ENCODE measurements at places on chromosomes 11 and 22.

- peaks cover 23% of the 10 kb centered on the region for H3K4me1 ChIP-seq
- no peaks in the 10 kb centered on the region for H3K36me3 ChIP-seq
- H3K27ac ChIP-seq = peak overlapping the region; percentile 41
- peaks cover 21% of the 10 kb centered on the region for H3K27me3 ChIP-seq
- H3K4me3 ChIP-seq = peak overlapping the region; percentile 74
- DNase-seq = no peak
These were observed 2.3 kb downstream of the CCDC85B start for GRCh38 chr11:65892661-65893317.

DNA sequence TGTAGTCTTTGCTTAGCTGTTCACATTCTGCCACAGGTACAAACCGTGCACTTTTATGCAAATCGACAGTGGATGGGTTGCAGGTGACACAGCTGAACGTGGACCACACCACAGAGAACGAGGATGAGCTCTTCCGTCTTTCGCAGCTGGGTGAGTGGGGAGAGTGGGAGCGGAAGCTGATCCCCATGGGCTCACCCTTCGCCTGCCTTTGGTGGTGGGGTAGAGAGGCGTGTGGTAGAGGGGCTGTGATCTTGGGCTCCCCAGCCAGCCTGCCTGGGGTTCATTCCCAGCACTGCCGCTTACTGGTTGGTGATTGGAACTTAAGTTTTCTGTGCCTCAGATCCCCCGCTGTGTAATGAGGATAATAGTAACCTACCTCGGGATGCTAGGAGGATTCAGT, 19.1 kb downstream of the TAB1 start:
- no peaks in the 10 kb centered on the region for H3K36me3 ChIP-seq
- peaks cover 7% of the 10 kb centered on the region for H3K27me3 ChIP-seq
- no peak overlapping the region for H3K27ac ChIP-seq
- no peak overlapping the region for H3K4me3 ChIP-seq

DNA sequence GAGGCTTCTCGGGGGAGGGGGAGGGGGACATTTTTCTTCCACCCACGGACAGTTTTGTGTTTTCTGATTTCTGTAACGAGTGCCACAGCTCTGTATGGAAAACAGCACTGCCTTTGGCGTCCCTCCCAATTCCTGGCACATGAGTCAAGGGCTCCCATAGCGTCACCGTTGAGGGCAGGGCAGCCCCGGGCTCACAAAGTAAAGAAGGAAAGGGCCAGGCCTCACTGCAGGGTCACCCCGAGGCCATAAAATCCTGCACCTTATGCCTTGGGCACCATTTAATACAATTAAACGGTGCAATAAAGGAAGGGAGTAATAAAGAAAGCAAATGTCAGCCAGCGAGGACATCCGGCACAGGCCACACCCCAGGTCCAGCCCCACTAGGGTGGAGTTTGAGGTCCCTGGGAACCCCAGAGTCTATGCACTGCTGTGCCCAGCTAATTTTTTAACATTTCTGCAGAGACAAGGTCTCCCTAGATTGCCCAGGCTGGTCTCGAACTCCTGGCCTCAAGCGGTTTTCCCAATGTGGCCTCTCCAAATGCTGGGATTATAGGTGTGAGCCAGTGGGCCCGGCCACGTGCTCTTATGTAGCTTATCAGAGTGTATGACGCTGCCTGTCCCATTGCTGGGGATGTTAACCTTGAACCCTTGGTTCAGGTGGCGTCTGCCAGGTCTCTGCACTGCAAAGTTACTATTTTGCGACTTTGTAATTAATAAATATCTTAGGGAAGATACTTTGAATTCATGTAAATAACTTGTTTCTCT, 13.6 kb upstream of the MUC2 start:
- H3K4me3 ChIP-seq = no peak overlapping the region
- peaks cover 1% of the 10 kb centered on the region for H3K4me1 ChIP-seq
- H3K27ac ChIP-seq = no peak overlapping the region

- H3K36me3 ChIP-seq = no peaks in the 10 kb centered on the region
- H3K4me1 ChIP-seq = peaks cover 10% of the 10 kb centered on the region
- peaks cover 3% of the 10 kb centered on the region for H3K27me3 ChIP-seq
- H3K27ac ChIP-seq = peak overlapping the region; percentile 49
These were observed 310.1 kb upstream of the SORL1-AS1 start for GRCh38 chr11:121762820-121763219.

GRCh38 chr11:2768471-2769408, 68.9 kb upstream of the KCNQ1OT1 start:
- peaks cover 17% of the 10 kb centered on the region for H3K4me1 ChIP-seq
- no peak overlapping the region for H3K27ac ChIP-seq
- H3K36me3 ChIP-seq = peaks cover 9% of the 10 kb centered on the region
- peaks cover 5% of the 10 kb centered on the region for H3K27me3 ChIP-seq
- peak; percentile 5 for DNase-seq

- no peak overlapping the region for H3K4me3 ChIP-seq
- DNase-seq = peak; percentile 33
- H3K4me1 ChIP-seq = peaks cover 2% of the 10 kb centered on the region
- no peaks in the 10 kb centered on the region for H3K27me3 ChIP-seq
These were observed 102.5 kb downstream of the TIMP3 start for GRCh38 chr22:32904044-32904443.

GRCh38 chr11:19393941-19394340, 153.2 kb upstream of the E2F8 start:
- no peak overlapping the region for H3K4me3 ChIP-seq
- peaks cover 30% of the 10 kb centered on the region for H3K4me1 ChIP-seq
- H3K36me3 ChIP-seq = peaks cover 6% of the 10 kb centered on the region
- no peak overlapping the region for H3K27ac ChIP-seq
- peaks cover 7% of the 10 kb centered on the region for H3K27me3 ChIP-seq

- H3K4me3 ChIP-seq = no peak overlapping the region
- peaks cover 2% of the 10 kb centered on the region for H3K4me1 ChIP-seq
- H3K36me3 ChIP-seq = no peaks in the 10 kb centered on the region
- DNase-seq = no peak
- no peak overlapping the region for H3K27ac ChIP-seq
These were observed 48.3 kb downstream of the FAM83F start for GRCh38 chr22:40043081-40043480.

GRCh38 chr22:36660510-36660840, 43.1 kb downstream of the CACNG2 start:
- H3K27ac ChIP-seq = no peak overlapping the region
- no peaks in the 10 kb centered on the region for H3K27me3 ChIP-seq
- DNase-seq = no peak
- H3K4me1 ChIP-seq = no peaks in the 10 kb centered on the region
- H3K4me3 ChIP-seq = no peak overlapping the region

- H3K36me3 ChIP-seq = peaks cover 36% of the 10 kb centered on the region
- H3K4me1 ChIP-seq = no peaks in the 10 kb centered on the region
- no peak overlapping the region for H3K27ac ChIP-seq
These were observed 31.1 kb downstream of the TAF1D start for GRCh38 chr11:93710239-93710638.

DNA sequence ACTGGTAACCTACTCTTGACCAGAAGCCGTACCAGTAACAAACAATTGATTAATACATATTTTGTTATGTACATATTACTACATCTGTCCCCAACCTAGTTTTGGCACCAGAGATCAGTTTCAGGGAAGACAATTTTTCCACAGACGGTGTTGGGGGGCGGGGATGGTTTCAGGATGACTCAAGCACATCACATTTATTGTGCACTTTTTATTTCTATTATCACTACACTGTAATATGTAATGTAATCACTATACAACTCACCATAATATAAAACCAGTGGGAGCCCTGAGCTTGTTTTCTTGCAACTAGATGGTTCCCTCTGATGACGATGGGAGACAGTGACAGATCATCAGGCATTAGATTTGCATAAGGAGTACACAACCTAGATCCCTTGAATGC, 15.5 kb downstream of the DGCR8 start:
- H3K4me3 ChIP-seq = no peak overlapping the region
- H3K27me3 ChIP-seq = peaks cover 1% of the 10 kb centered on the region
- no peaks in the 10 kb centered on the region for H3K4me1 ChIP-seq

DNA sequence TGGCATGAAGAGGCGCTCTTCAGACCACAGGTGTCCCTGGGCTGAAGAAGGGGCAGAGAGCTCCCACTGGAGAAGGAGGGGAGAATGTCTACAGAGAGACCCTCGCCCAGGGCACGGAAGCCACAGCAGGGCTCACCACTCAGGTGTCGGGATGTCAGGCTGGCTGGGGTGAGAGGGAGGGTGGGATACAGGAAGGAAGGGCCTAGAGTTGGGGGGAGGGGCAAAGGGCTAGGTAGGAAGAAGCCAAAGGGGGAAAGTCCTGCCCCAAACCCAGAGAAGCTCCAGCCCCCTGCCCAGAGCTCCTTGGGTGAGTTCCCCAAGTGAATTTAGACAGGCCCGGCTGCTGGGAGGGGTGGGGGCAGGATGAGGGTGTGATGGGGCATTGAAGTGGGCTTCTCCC, 232.0 kb downstream of the CEP164 start:
- peaks cover 3% of the 10 kb centered on the region for H3K4me1 ChIP-seq
- no peak for DNase-seq

DNA sequence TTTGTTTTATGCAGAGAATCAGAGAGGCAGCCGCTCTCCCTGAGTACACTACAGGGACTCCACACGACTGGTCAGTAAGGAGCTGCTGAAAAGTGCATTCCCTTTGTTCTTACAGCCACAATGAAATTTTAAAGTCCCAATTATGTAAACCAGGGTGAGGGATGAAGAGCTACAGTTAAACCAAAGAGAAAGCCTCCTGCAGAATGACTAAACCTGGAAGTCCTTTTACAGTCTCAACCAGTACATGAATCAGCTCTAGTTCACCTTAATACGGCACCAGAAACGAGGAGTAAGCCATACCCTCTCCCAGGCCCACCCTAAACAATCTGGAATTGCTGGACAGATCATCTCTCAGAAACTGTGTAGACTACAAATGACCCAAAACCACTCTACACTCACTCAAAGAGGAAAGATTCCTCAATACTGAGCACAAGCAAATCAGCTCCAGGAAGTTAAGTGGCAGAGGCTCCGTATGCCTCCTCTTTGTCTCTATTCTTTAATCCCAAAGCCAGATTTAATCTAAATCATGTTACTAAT, 113.1 kb downstream of the RBFOX2 start:
- no peaks in the 10 kb centered on the region for H3K36me3 ChIP-seq
- H3K27ac ChIP-seq = peak overlapping the region; percentile 90
- peaks cover 62% of the 10 kb centered on the region for H3K4me1 ChIP-seq
- peak overlapping the region; percentile 85 for H3K4me3 ChIP-seq
- no peak for DNase-seq

Data from glutamatergic neuron (in vitro differentiated cells).